Astrocyte (in vitro differentiated cells and primary cell): ENCODE measurements at places on chromosomes 2 and 18. TPM values are rescaled to one million over a fixed set of nuclear protein-coding genes. Genes with fewer than 3 reads are reported as not detected.

DNA sequence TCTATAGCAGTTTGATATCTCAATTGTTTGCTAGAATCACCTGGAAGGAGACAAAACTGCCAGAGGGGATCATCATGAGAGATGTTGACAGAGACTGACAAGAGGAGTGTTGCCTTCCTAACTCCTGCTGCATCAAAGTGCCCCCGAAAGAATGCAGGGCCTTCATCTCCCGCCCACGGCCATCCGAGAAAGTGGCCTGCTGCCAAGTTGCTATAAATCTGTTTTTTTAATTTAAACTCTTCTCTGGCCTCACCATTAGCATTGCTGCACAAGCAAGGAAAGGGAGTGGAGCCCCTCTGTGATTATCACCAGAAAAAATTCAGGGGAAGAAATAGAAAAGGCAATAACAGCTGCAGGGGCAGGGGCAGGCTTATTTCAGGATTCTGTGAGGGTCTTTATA, 238.1 kb upstream of the EPHA4 start:
- no peaks in the 10 kb centered on the region for H3K27me3 ChIP-seq
- H3K27ac ChIP-seq: no peak overlapping the region
- H3K36me3 ChIP-seq: no peaks in the 10 kb centered on the region
- H3K4me1 ChIP-seq: no peaks in the 10 kb centered on the region

GRCh38 chr2:100990650-100991403, 11.3 kb upstream of the RPL31 start:
- no peak overlapping the region for H3K27ac ChIP-seq
- no peaks in the 10 kb centered on the region for H3K4me1 ChIP-seq

DNA sequence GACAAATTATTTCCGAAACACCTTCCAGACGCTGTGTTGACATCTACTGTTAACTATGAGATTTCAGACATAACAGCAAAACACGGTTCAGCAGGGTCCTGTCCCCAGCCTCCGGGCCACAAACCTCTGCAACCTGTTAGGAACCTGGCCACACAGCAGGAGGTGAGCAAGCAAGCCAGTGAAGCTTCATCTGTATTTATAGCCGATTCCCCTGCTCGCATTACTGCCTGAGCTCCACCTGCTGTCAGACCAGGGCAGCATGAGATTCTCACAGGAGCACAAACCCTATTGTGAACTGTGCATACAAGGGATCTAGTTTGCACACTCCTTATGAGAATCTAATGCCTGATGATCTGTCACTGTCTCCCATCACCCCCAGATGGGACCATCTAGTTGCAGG, 31.1 kb downstream of the NDUFA10 start:
- H3K36me3 ChIP-seq: peaks cover 28% of the 10 kb centered on the region
- H3K27ac ChIP-seq: no peak overlapping the region
- H3K4me1 ChIP-seq: no peaks in the 10 kb centered on the region
- no peak for DNase-seq
- no peaks in the 10 kb centered on the region for H3K27me3 ChIP-seq
- no peak overlapping the region for H3K4me3 ChIP-seq

Gene CTLA4
- total RNA-seq: not detected in 2 replicates

Gene IL1A
- total RNA-seq: 0.31 and 0.43 TPM in 2 replicates

Gene MAPRE2
- 27.4 and 33.8 TPM in 2 replicates for total RNA-seq

Gene DLX1
- 0.27 TPM in 1 of 2 replicates, not detected in the other for total RNA-seq
